ENCODE measurements at places on chromosomes 7 and 10.

GRCh38 chr10:4241724-4242345 is 456.8 kb upstream of the KLF6 start:
- DNase-seq = no peak

DNA sequence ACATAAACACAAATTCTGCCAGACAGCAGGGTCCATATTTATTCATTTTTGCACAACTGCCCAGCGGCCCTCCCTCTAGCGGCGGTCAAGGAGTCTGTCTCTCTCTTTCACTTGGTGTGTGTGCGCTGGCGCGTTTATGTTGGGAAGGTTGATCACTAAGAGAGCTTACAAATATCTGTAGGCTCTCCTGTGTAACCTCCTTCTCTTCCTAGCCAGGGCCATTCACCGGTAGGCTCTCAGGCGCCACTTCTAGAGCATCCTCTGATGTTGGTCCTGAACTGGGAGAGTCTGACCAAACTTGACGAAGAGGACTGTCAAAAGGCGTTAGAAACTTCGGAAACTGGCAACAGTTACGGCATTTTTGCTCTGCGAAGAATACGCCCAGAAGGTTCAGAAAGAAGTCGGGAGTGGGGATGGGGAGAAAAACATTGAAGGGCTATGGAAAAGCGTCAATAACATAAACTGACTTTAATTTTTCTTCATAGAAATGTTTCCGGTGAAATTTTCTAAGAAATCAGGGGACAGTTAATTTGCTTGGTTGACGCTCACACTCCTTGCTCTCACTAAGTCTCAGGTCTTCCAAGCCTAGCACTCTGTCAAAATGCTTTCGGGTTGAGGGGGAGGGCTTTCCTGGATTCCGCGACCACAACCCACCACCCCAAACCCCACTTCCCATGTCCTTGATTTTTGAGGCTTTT is 731.1 kb downstream of the ZWINT start:
- no peak for DNase-seq

- DNase-seq = no peak
These were observed 451.2 kb downstream of the SEMA3D start for GRCh38 chr7:84735677-84736076.

- DNase-seq = no peak
These were observed 127.6 kb downstream of the SLC16A9 start for GRCh38 chr10:59582058-59582457.

- no peak for DNase-seq
These were observed 35.3 kb downstream of the NUDCD3 start for GRCh38 chr7:44455155-44455554.

DNA sequence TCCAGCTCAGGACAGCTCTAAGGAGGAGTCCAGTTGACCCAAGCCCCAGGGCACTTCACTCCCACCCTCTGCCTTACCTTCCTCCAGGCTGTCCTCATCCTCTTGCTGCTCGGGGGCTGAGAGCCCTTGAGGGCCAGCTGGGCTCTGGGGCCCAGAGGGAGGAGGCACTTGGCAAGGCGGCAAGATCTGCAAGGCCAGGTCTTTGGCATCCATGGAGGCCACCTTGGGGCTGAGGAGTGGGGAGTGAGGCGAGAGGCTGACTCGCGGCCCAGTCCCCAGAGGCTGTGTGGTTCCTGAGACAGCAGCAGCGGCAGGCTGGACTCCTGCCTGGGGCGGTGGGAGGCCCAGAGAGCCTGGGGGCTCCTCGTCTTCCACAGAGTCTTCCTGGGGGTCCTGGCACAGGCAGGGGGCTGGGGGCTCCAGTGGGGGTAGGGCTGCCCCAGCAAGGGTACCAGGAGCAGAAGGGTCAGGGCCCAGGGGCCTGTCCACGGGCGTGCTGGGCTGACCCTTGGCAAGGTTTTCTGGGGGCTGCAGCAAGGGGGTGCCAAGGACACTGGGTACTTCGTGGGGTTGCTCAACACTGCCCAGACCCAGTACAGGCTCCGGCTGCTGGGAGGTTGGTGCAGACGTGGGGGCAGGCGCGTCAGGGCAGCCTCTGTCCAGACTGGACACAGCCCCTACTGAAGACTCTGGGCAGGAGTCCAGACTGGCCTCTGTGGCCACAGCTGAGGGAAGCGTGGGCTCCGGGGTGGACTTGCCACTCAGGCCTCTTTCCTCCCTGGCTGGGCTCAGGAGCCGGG is 6.5 kb downstream of the NACAD start:
- peak; percentile 15 for DNase-seq

Measured in CD4-positive, alpha-beta T cell (primary cell).